ENCODE measurements at places on chromosomes 5 and 9.

GRCh38 chr5:90437663-90438062 is 28.1 kb upstream of the CETN3 start:
- no peak for DNase-seq

- DNase-seq: no peak
Observed at GRCh38 chr5:129387944-129388343, 72.2 kb upstream of the ADAMTS19 start.

- DNase-seq: no peak
Observed at GRCh38 chr5:94159144-94159543, 417.7 kb upstream of the POU5F2 start.

- no peak for DNase-seq
Observed at GRCh38 chr9:72029986-72030385, 30.4 kb downstream of the C9orf57 start.

GRCh38 chr5:67921004-67921601 is 294.5 kb upstream of the PIK3R1 start:
- no peak for DNase-seq

- no peak for DNase-seq
Observed at GRCh38 chr5:96978812-96979449, 43.1 kb downstream of the LNPEP start.

DNA sequence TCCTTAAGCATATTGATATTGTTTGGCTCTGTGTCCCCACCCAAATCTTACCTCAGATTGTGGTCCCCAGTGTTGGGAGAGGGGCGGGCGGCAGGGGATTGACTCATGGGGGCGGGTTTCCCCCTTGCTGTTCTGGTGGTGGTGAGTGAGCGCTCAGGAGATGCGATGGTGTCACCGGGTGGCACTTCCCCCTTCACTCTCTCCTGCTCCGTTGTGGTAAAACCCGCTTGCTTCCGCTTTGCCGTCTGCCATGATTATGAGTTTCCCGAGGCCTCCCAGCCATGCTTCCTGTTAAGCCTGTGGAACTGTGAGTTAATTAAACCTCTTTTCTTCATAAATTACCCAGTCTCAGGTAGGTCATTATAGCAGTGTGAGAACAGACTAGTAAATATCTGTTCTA is 229.1 kb downstream of the IRX2 start:
- DNase-seq: no peak

DNA sequence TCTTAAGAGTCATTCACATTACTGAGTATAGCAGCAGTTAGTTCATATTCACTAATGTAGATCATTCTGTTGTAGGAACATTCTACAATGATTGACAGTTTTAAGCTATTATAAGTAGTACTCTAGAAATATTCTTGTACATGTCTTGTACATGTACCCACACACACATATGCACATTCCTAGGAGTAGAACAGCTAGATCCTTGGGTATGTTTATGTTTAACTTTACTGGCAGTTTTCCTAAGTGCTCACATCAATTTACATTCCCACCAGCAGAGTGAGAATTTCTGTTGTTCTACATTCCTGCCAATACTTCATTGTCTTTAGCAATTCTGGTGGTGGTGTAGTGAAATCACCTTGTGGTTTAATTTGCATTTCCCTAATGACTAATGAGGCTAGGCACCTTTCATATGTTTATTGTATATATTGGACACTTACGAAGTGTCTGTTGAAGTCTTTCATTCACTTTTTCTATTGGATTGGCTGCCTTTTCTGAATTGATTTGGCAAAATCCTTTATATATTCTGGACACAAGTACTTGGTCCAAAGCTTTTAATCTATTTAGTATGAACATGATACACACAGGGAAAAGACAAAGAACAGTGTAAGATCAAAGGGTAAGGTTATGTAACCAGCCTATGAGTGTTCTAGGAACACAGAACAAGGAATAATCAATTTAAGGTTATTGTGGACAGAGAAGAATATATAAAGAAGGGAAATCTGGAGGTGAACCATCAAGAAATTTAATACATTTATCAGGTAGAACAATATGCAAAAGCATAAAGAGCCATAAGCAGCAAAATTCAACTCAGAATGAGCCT is 95.6 kb downstream of the MLLT3 start:
- no peak for DNase-seq

DNA sequence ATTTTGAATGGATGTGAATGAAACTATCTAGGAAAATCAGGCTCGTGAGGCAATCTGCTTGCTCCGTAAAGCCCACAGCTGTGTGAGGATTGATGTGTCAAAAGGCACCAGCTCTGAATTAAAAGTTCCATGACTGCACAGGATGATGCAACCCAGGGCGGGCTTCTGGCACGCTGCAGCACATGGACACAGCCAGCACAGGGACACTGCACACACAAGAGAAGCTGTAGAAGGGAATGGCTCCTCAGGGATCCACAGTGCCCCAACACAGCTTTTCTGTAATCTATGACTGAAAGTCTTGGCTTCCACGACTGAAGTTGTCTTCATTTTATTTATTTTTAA is 151.0 kb downstream of the GCNT1 start:
- no peak for DNase-seq

DNA sequence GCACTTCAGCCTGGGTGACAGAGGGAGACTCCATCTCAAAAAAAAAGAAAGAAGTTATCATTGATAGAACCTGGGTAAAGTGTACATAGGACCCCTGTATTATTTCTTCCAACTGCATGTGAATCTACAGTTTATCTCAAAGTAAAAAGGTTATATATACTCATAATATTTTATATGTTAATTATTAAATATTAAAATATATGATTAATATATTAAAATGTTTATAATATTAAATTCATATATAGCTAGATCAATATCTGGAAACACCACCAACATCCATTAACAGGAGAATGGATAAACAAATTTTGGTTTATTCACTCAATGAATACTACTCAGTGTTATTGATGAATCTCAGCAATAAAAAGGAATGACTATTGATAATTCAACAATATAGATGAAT is 19.7 kb downstream of the C5orf15 start:
- no peak for DNase-seq

DNA sequence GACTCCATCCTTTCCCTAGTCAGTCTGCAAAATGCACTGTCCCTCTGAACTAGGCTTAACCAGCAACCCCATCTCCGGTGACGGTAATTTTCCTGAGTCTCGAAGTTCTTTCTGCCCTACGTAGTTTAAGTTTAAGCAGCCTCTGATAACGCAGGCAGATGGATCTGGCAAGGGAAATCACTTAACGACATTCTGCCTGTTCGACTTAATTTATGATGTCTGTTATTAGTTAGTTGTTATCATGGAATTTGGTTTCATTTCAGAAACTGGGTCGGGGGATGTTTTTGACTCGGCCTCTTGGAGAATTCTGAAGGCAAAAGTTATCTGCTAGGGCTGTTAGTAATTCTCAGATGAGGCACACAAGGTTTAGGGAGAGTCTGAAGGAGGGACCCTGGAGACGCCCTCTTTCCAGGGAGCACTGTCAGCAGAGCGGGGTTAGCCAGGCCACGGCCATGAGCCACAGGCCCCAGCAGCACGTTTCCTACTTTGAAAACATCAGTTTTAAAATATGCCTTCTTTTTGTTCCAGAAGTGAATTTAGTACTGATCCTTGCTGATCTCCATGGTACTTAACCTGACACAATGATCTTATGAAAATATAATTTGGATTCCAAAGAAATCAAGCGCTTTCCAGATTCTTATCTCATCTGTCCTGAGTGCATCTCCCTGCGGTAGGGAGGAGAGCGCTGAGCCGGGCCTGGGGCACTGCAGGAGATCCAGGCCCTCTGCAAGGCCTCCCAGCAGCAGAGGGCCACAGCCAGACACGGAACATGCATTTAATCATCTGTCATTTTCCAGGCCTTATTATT is 171.0 kb upstream of the OTULINL start:
- no peak for DNase-seq

GRCh38 chr5:160174780-160175437 is 54.4 kb upstream of the FABP6 start:
- no peak for DNase-seq

- no peak for DNase-seq
Observed at GRCh38 chr9:93589688-93590087, 13.3 kb downstream of the PHF2 start.

GRCh38 chr5:180353980-180354452 is 880 bp upstream of the GFPT2 start:
- no peak for DNase-seq
